ENCODE measurements at places on chromosomes 5 and 9.

GRCh38 chr5:172925336-172925948 lies 33.8 kb upstream of the RPL26L1 start:
- DNase-seq, result no peak

DNA sequence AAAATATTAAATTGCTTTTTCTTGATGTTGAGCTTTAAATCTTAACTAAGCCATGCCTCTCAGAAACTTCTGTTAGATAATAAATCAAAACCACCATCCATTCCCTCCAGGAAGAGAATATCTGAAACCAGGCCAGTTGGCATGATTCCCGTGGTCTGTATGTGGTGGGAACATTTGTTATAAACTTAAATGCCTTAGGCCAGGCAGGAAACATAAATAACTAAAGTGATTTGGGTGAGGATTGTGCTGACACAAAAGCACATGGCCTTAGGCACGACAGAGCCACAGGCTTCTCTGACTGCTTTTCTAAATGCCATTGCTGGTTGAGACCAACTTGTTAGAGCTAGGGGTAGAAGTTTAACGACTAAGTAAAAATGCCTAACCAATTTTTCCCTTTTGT lies 255.9 kb downstream of the GABRG2 start:
- DNase-seq, result no peak

- peak; percentile 55 for DNase-seq
Measured at GRCh38 chr9:120876842-120877240, at the start of gene PHF19. TSS of gene PHF19 (minus strand) at chr9:120877188. CDS start at chr9:120874741, 2,447 bp downstream.

DNA sequence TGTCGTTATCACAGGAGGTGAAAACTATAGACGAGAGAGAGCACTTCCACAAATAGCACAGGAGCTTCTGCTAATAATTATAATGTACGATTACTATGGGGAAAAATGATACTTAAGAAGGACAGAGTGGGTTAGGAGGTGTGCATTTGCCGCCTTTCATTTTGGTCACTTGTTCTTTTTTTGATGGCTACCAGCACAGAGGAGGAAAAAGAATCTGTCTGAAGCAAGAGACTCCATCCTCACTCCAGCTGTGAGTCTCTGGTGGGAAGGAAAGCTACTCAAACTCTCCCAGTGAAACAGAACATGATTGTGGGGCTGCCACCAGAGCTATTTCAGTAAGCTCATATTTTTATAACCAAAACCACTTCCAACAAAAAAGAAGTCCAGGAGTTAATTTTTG lies 270.4 kb upstream of the TMEM161B start:
- no peak for DNase-seq

- peak; percentile 25 for DNase-seq
Measured at GRCh38 chr5:177472460-177473442, 683 bp downstream of the DBN1 start.

GRCh38 chr5:78720227-78720985 lies 71.8 kb upstream of the LHFPL2 start:
- no peak for DNase-seq

GRCh38 chr5:95942968-95943367 lies 18.7 kb downstream of the ELL2 start:
- DNase-seq, result no peak

- no peak for DNase-seq
Measured at GRCh38 chr5:135005076-135005475, 29.0 kb downstream of the PITX1 start.

- DNase-seq, result no peak
Measured at GRCh38 chr9:127846443-127847177, 7.8 kb downstream of the ENG start.

DNA sequence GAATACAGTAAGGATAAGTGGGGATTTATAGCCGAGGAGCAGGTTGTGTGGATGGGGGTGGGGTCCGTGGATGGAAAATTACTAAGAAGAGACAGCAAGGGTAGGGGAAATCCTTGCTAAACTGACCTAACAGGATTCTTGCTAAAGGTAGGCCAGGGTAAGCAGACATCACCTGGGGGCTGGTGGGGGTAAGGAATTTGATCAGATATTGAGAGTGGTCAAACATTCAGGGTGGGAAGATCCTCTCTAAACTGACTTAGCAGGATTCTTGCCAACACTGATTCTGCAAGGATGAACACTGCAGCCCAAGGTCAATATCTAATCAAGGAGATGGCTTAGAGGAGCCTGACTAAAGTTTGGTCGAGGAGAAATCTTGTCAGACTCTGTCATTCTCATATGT lies 2.7 kb upstream of the PLGRKT start:
- no peak for DNase-seq

- no peak for DNase-seq
Measured at GRCh38 chr9:105828596-105829213, 134.4 kb downstream of the TMEM38B start.

DNA sequence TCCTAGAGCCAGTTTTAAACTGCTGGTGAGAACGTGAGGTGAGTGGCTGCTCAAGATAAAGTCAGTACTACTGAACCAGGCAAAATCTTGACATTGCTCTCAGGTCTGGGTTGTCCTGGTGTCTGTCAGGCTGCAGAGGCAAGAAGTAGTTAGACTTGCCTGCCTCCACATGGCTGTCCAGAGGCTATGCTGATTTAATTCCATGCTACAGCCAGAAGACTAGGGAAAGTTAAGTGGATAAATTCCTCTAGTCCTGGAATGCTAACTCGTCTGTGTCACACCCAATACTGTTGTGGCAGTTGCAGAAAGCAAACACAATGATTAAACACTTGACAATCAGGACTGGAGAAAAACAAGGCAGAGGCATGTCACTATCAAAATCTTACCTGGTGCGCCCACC lies 118.9 kb downstream of the ACER2 start:
- no peak for DNase-seq

DNA sequence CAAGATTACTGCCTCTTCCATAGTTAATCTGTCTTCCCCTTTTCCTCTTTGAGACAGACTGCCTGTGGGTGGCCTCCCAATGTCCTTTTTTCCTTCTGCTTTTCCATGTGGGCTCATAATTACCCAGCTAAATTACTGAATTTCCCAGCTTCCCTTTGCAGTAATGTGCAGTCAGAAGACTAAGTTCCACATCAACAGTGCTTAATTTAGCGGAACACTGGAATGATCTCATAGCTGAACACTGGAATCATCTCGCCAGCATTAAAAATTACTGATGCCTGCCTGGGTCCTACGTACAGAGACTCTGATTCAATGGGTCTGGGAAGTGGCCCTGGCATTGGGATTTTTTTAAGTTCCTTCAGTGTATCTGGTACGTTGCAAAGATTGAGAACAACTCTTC lies 84.3 kb downstream of the DNAH5 start:
- no peak for DNase-seq

- DNase-seq, result no peak
Measured at GRCh38 chr5:6475626-6476312, 27.1 kb downstream of the UBE2QL1 start.

GRCh38 chr9:6838158-6838557 lies 80.4 kb downstream of the KDM4C start:
- DNase-seq, result no peak

DNA sequence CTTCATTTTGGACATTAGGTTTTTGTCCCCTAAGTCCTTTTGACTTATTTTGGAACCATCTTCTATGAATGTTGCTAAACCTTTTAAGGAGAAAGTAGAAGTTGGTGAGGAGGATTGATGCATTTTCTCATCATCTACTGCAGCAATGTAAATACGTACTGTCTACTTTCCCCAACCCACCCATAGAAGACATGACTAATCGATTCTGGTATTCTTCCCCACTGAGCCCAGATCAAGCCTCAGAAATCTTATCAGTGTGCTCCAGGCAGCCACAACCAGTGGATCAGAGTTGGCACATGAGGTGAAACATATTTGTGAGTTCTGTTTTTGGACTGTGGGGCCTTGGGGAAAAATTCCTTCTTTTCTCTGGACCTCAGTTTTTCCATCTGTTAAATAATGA lies 57.7 kb downstream of the FGF18 start:
- no peak for DNase-seq

GRCh38 chr9:87703636-87704276 lies 22.2 kb upstream of the CTSL start:
- no peak for DNase-seq

GRCh38 chr5:55988979-55989638 lies 5.7 kb downstream of the IL6ST start:
- DNase-seq, result no peak

DNA sequence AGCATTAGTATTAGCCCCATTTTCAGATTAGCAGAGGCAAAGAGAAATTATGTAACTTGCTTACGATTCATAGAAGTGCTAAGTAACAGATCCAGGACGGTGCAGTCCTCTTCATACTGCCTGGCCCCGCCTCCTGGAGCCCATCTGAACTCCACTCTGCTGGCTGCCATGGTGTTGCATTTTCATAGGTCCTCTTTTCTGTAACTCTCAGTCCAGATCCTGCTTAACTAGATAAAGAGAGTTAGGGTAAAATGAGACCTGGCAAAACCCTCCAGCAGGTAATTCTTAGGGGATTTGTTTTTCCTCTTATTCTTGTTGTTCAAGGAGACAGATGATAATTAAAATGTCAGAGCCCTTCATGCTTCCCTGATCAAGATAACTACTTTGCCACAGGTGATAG lies 135.1 kb upstream of the EFNA5 start:
- DNase-seq, result no peak

DNA sequence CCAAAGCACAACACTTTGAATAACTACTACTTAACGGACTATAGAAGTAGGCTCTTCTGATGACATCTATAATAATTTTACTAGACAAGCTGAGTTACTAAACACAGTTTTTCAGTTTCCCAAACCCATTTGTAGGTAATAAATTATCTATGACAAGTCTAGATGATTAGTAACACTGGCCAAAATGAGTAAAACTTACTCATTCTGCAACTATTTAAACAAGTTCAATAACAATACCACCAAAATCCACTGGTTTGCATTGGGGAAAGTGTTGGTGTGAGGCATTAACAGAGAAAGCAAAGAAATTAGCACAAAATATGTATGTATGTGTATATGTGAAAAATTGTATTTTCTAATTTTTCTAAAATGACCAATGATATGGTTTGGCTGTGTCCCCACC lies 119.3 kb downstream of the NR2F1-AS1 start:
- no peak for DNase-seq

GRCh38 chr5:15499528-15500324 lies at the start of gene FBXL7:
TSS of gene FBXL7 (plus strand) at chr5:15500180.
- peak; percentile 3 for DNase-seq

DNA sequence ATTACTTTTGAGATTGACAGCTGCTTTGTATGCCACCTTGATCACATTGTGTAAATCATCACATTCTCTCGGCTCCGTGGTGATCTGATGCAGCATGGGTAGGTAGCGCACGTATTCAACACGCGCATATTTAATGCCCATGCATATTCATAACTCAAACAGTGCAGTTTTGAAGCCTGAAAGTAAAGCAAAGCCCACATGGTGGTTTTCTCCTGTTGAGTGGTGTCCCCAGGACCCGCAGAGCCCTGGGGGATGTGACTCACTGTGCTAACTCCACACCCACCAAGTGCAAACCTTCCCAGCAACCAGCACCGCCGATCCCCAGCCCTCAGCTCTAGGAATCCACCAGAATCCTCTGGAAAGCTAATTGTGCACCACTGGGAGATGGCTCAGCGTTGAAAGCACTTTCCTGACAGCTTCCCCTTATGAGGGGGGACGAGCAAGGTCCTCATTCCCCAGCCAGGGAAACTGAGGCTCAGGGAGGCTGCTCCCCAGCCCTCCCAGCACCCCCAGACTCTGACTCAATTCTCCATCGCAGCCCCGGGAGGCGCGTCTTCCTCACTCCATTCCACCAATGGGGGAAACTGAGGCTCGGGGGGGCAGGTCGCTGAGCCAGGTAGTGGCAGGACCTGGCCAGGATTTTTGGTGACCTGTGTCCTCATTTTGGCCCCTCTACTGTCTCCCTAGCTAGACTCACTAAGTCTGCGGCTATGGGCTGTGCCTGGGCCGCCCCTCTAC lies 46.4 kb downstream of the SARDH start:
- DNase-seq, result no peak

DNA sequence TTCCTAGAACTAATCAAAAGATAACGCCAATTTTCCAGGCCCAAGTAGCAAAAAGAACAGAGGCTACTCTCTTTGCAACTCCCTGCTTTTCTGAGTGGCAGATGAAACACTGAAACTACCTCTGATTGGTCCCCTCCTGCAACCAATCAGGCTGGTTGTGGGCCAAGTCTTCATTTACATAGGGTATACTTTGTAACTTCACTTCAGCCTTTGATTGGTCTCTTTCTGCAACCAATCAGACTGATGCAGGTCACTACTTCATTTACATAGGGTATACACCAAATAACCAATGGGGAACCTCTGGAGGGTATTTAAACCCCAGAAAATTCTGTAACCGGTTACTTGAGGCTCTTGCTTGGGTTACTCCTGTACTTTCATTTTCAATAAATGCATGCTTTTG lies 289.6 kb downstream of the MED10 start:
- no peak for DNase-seq

GRCh38 chr5:125793470-125793869 lies 629.7 kb upstream of the GRAMD2B start:
- DNase-seq, result no peak

- DNase-seq, result no peak
Measured at GRCh38 chr9:131008563-131008908, 438 bp upstream of the LAMC3 start.

DNA sequence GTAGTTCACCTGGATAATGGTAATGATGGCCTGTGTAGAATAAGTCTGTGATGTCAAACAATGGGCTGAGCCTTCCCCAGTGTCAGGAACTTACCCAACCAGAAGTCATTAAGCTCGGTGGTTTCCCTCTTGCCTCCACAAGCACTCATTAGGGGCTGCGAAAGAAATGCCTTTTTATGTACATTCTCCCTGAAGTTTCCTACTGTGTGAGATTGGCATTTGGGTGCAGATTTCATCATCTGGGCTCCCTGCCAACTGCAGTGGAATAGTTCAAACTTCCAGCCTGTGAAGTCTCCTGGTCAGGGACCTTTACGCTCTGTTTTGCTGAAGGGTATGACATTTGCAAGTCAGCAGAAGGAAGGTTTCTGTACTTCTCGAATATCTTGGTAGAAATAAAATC lies 41.6 kb upstream of the TMEM215 start:
- no peak for DNase-seq

DNA sequence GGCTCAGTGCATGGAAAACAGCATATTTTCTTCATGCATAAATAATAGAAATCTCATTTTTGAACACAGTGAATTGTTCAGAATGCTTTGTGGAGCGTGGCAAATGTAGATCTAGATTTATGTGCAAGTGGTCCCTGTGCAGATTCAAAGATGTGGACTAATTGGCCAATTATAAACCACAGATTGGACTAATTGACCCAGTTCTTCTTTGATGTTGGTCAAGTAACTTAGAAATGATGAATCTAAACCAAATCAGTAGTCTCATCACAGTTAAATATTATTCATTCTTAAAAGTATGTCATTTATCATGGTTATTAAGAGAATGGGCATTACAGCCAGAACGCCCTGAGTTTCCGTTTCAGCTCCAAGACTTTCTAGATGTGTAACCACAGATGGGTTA lies 11.7 kb upstream of the PDE4D start:
- DNase-seq, result no peak

Data from activated CD4-positive, alpha-beta T cell treated with anti-CD3 and anti-CD28 coated beads, Interleukin-2, Interleukin-4, amounts not matched to agents 100 ng/mL and 50 ng/mL, durations not matched to agents 16 hours and 8 hours (primary cell).